ENCODE measurements at places on chromosomes 12 and 14.

GRCh38 chr12:57380300-57380699 lies 50.5 kb downstream of the R3HDM2 start:
- DNase-seq, result peak; percentile 6

DNA sequence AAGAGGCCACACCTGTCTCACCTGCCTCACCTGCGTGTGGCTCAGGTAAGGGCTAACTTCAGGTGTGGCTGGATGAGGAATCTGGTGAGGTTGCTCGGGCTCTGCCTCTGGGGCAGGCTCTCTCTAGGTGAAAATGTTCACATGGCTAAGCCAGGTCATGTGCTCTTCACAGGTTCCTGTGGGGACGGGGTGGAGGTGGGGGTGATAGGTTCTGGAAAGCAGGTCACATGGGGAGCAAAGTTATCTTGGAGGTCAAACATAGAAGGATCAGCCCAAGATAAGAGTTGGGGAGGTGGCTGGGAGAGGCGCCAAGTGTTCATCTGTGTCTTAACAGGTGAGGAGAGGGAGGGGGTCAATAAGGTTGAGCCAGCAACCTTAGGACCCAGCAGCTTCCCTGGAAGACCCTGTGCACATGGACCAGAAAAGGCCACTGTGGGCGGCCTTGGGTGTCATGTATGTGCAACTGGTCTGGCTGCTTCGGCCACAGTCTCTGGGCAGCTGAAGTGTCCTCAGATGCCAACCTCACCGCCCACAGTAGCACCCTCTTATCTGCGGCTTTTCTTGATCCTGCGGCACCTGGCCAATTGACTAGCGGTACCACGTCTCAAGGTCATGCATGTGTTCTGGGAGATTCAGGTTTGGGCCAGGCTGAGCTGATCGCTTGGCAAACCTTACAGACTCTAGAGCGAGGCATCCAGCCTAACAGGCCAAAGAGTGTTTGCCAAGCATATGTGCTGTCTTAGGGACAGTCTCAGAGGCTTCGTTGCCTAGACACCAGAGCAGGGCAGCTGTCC lies 60.5 kb downstream of the CACNA1C start:
- no peak for DNase-seq

DNA sequence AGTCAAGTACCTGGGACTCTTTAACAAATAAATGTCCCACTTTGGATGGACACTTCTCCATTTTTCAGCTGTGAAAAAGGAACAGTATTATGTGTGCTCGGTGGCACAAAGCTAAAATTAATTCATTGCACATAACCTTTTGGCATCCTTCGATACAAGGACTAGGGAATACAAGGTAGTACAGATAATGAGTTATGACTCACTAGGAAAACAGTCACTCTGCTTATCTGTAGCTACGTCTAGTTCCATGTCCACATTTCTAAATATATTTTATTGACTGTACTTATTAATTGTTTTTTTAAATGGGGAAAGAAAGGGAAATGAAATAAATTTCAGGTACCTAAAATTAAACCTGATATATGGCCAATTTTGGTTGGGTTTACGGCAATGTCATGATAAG lies 35.2 kb upstream of the RIC8B start:
- DNase-seq, result no peak

- no peak for DNase-seq
Observed at GRCh38 chr12:28460420-28461130, 270.3 kb downstream of the CCDC91 start.

DNA sequence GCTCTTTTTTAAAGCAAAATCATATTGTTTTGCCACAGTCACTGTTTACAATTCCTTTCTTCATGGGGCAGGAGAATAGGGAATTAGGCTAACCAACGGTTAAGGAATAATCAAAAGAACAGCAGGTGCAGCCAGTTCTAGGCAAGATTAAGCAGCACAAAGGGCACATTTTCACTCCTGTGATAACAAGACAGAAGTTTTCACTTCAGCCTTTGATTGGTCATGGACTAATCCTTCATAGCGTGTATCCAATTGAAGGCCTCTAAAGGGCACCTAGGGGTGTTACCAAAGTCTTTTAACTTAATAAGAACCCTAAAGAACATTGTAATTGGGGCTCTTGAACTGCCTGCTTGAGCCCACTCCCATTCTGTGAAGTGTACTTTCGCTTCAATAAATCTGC lies 206.9 kb upstream of the AMIGO2 start:
- DNase-seq, result no peak

DNA sequence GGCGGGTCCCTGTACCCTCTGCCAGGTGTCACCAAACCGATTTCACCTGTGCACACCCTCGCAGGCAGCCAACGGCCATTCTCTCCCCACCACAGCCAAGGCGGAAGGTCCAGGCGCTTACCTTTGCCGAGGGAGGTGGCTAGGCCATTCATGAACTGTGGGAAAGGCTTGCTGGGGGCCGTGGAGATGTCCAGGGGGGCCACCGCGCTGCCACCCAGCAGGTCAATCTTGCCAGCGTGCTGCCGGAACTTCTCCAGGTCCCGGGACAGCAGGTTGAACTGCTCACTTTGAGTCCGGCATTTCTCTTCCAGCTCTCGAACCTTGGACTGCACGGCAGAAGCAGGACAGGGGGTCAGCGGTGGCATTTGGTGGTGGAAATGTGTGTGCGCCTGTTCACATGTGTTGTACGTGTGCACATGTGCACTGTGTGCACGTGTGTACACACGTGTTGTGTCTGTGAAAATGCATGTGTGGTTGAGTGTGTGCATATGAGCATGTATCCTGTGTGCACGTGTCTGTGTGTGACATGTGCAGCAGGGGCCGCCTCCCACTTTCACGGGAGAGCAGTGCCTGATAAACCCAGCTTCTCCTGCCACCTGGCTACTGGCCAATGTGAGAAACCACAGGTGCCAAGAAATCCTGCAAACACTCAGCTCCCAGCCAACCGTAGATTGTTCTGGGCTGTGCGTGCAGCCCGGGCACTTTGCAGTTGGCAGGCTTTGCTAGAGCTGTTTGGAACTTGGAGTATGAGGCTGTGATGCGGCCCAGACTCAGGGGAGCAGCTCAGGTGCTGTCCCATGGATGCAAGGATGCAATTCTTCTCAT lies 118.9 kb downstream of the PIWIL1 start:
- no peak for DNase-seq

- DNase-seq, result no peak
Observed at GRCh38 chr14:51725061-51725460, 73.4 kb downstream of the FRMD6 start.

DNA sequence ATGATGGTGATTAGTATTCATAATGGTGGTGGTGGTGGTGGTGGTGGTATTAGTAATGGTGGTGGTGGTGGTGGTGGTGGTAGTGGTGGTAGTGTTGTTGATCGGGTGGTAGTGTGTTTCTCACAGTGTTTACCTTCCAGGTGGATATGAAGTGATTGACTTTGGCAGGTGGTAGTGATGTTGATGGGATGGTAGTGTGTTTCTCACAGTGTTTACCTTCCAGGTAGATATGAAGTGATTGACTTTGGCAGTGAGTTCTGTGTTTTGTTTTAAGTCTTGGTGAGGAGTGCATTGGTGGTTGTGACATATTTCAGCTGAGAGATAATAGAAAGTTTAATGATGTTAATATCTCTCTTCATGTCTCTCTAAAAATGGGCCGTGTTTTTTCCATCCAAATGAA lies 189.4 kb downstream of the TMTC2 start:
- no peak for DNase-seq

DNA sequence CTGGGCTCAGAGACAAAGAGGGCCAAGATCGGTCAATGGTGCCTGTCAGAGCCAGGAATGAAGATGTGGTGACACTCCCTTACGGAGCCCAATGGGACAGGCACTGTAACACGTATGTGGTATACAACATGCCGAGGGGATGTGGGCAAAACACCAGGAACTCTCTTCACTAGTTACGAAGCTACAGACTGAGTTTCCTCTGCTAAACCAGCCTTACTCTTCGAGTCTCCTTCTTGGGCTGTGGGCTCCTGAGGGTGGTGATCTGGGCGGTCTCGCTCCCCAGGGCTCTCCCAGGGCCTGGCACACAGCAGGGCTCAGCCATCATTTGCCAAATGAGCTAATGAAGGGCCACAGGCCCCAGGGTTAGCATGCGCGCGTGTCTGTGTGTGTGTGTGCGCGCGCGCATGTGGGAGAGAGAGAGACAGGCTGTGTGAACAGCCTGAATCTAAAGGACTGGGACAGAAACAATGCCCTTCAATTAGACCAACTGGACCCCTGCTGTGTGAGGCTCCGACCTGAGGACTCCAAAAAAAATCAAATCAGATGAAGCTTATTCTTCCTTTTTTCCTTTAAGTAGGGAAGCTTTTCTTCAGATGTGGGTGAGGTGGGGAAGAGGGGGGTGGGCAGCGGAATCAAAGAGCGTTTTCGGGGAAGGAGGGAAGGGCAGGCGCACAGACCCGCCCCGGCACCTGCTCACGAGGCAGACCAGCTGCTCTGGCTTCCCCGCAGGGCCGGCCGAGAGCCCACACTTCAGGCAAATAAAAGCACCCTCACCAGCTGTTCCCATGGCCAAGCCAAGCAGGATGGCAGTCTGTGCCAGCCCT lies 42.5 kb downstream of the CCDC88C start:
- DNase-seq, result no peak

- no peak for DNase-seq
Observed at GRCh38 chr12:93215290-93215678, 162.4 kb upstream of the NUDT4 start.

DNA sequence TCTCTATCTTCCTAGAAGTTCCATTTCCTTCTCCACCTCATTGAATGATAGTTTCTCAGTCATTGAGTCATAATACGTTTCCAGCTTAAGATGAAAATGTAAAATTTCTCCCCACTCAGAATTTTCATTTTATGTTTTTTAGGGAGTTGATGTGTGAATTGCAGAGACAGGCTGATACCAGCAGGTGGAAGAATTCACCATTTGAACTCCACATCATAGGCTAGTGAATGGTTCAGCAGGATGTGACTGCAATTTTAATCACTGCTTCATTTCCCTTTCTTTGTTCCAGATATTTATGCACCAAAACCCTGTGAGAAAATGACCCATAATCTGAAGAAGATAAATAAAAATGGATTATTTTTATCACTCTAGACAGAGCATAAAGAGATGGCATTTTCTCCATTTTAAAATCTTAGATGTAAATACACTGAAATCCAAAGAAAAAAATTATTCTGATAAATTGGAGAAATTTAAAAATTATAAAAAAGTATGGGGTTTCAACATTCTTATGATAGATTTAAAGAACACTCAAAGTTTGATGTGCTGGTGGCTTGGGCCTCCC lies 10.6 kb upstream of the PYGL start:
- peak; percentile 56 for DNase-seq

- DNase-seq, result no peak
Observed at GRCh38 chr14:39558525-39558924, 126.3 kb upstream of the FBXO33 start.

DNA sequence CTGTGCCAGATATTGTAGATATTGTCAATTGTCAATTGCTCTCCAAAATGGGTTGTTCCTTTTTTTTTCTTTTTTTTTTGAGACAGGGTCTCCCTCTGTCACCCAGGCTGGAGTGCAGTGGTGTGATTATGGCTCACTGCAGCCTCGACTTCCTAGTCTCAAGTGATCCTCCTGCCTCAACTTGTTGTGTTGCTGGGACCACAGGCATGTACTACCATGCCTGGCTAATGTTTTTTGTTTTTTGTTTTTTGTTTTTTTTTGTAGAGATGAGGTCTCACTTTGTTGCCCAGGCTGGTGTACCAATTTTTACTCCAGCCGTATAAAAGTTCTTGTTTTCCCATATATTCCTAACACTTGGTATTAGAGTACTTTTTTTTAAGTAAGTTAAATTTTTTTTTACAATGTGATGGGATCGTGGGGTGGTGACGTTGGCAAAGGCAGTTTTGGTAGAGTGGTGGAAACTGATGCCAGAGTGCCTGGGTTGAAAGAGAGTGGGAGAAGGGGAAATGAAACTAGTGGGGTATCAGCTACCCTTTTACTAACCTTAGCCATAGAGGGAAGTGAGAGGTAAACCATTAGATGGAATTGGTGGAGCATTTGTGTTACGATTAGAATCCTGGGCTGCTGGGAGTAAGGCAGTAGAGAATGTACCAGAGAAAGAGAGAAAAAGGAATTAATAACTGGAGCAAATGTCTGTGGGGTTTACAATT lies 33.0 kb upstream of the CFAP54 start:
- DNase-seq, result no peak

GRCh38 chr12:76480796-76481195 lies 78.8 kb downstream of the OSBPL8 start:
- DNase-seq, result no peak

DNA sequence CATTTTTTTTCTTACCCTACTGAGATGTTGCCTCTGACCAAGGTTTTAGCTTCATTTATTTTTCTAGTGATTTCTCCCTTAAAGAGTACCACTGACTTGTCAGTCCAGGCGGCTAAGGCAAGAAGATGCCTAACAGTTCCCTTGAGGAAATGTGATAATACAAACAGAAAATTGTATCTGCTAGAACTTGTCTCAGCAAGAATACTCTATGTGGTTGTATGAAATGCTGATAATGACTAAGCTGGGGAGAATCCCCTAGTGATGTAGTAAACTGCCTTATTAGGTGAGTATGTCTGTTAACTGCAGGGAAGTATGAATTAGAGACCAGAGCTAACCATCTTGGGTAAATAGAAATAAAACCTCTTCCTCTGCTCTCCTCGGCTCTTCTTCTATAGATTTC lies 6.7 kb downstream of the C12orf54 start:
- DNase-seq, result no peak
